Choroid plexus epithelial cell (primary cell): ENCODE measurements at places on chromosomes 16 and 17.

GRCh38 chr16:51228097-51228659 is 77.1 kb upstream of the SALL1 start:
- no peak for DNase-seq

DNA sequence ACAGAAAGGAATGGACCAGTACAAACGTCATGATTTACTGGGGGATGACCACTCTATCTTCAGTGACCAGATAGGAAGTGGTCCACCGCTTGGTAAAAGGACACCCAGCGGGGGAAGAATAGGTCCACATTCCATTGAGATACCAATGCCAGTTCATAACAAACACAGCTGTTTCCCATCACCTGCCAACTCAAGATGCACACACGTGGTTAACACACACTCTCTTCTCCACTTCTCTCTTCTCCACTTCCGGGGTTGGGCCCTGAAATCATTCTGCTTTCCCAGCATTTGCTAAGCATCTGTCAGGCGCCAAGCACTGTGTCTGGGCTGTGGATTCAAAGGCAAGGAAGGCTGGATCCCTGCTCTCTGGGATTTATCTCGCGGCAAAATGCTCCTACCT is 175.5 kb downstream of the SLC39A11 start:
- peak; percentile 36 for DNase-seq

- peak; percentile 96 for DNase-seq
Observed at GRCh38 chr16:57235128-57236021, 9.7 kb upstream of the ARL2BP start.

GRCh38 chr17:58487589-58488427 is at the start of gene HSF5:
HSF5 (minus strand) TSS chr17:58488408; CDS start chr17:58488274, 134 bp downstream.
- peak; percentile 4 for DNase-seq

- DNase-seq: no peak
Observed at GRCh38 chr16:79528338-79528737, 72.2 kb downstream of the MAF start.
